Vagina (tissue), 2 donors: ENCODE measurements at places on chromosomes 1 and 21.

- no peak overlapping the region for H3K4me3 ChIP-seq
- H3K27me3 ChIP-seq, result no peaks in the 10 kb centered on the region
- H3K36me3 ChIP-seq, result no peaks in the 10 kb centered on the region
These were observed 422.9 kb upstream of the BEND5 start for GRCh38 chr1:49199564-49199963.

GRCh38 chr1:176559474-176559873 lies 96.5 kb downstream of the PAPPA2 start:
- peaks cover 17% of the 10 kb centered on the region for H3K4me1 ChIP-seq
- no peaks in the 10 kb centered on the region for H3K36me3 ChIP-seq
- peak; percentile 80 for DNase-seq
- no peak overlapping the region for H3K4me3 ChIP-seq

GRCh38 chr1:15305468-15305770 lies 58.4 kb downstream of the FHAD1 start:
- H3K27ac ChIP-seq, result no peak overlapping the region
- no peak overlapping the region for H3K4me3 ChIP-seq
- H3K4me1 ChIP-seq, result no peaks in the 10 kb centered on the region
- H3K36me3 ChIP-seq, result no peaks in the 10 kb centered on the region
- no peak for DNase-seq

GRCh38 chr1:234361102-234361603 lies 12.1 kb upstream of the COA6 start:
- no peak for DNase-seq
- no peaks in the 10 kb centered on the region for H3K36me3 ChIP-seq
- H3K27me3 ChIP-seq, result no peaks in the 10 kb centered on the region
- no peaks in the 10 kb centered on the region for H3K4me1 ChIP-seq

DNA sequence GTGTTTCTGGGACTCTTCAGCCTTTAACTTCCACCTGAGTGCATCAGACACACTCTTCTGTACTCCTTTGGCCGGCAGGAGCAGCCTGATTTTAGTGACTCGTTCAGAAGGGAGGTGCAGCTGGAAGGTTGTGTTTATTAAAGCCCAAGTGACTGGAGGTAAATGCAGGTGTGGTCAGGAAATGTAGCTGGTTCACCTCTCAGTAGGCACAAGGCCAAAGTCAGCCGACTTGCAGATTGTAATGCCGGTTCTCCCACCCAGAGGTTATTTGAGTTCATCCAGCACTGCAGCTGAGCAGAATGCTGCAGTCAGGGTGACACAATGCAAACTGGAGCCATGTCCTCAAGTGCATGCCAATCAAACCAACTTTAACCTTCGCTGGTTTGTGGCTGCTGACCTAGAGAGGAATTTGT lies 91.5 kb downstream of the SPATA46 start:
- no peak overlapping the region for H3K4me3 ChIP-seq
- H3K27ac ChIP-seq, result no peak overlapping the region

DNA sequence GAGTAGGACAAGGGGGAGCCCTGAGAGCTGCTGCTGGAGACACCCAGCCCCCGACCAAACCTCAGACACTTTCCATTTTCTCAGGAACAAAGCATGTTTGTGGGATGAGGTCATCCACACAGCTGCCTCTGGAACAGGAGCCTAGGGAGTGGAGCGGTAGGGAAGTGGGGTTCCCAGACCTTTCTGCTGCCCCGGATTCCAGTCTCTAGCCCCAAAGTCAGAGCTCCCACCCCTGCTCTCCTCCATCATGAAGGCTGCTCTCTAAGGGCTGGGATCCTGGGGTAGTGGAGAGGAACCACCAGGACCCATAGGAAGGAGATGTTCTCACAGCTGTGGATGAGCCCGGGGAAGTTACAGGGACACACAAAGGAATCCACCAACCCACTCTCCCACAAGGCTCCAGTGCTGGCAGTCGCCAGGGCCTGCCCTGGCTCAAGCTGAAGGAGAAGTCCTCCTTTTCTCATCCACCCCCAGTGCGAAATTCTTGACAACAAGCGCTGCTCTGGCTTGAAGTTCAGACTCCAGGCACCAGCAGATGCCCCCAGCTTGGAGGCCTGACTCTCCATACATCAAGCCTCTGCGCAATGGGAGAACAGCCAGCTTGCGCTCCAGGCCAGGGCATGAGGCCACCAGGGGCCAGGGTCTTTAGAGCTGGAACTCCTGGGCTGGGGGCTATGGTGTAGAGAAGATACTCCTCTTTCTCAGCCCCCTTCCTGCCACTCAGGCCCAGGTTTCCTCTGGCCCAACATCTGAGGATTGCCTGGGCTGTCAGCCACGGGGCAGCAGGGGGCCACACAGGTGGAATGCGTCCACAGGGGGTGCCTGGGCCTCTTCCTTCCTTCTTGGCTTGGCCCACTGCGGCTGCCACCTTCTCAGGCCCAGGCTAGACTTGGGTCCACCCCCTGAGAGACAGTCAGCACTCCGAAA lies 4.5 kb downstream of the FHL3 start:
- H3K27me3 ChIP-seq, result no peaks in the 10 kb centered on the region
- H3K4me1 ChIP-seq, result peaks cover 78% of the 10 kb centered on the region
- H3K27ac ChIP-seq, result peak overlapping the region; percentile 93
- no peaks in the 10 kb centered on the region for H3K36me3 ChIP-seq
- peak overlapping the region; percentile 24 for H3K4me3 ChIP-seq
- DNase-seq, result peak; percentile 88

DNA sequence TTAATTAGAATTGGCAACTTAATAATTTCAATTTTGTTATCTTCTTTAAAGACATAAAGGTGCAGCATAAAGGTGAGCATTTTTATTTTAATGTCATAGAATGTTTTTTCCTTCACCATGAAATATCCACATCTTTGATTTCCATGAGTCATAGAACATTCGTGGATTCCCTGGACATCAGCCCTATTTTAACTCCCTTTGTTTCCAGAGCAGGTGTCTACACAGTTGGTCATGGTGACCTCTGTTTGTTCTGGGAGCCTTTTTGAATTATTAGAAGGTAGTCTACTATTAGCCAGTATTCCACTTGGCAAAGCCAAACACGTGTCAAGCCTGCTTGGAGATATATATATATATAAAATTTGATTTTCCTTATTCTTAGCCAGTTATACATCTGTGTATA lies 572.9 kb downstream of the LTN1 start:
- H3K27ac ChIP-seq, result no peak overlapping the region
- no peak overlapping the region for H3K4me3 ChIP-seq
- no peaks in the 10 kb centered on the region for H3K36me3 ChIP-seq
- H3K27me3 ChIP-seq, result no peaks in the 10 kb centered on the region
- no peak for DNase-seq

- no peak for DNase-seq
- no peak overlapping the region for H3K4me3 ChIP-seq
- H3K4me1 ChIP-seq, result no peaks in the 10 kb centered on the region
- H3K36me3 ChIP-seq, result no peaks in the 10 kb centered on the region
- H3K27ac ChIP-seq, result no peak overlapping the region
These were observed 101.4 kb upstream of the KCNK1 start for GRCh38 chr1:233512538-233512937.

GRCh38 chr1:209989525-209989924 lies 51.5 kb downstream of the SYT14 start:
- H3K27me3 ChIP-seq, result no peaks in the 10 kb centered on the region
- H3K4me1 ChIP-seq, result no peaks in the 10 kb centered on the region
- no peaks in the 10 kb centered on the region for H3K36me3 ChIP-seq
- no peak overlapping the region for H3K4me3 ChIP-seq
- no peak for DNase-seq

- no peak for DNase-seq
- H3K4me3 ChIP-seq, result no peak overlapping the region
- H3K36me3 ChIP-seq, result no peaks in the 10 kb centered on the region
- peak overlapping the region; percentile 72 for H3K27ac ChIP-seq
- H3K4me1 ChIP-seq, result peaks cover 13% of the 10 kb centered on the region
- no peaks in the 10 kb centered on the region for H3K27me3 ChIP-seq
These were observed 9.6 kb upstream of the GPR37L1 start for GRCh38 chr1:202112859-202113689.

GRCh38 chr1:153790313-153790965 lies 15.2 kb downstream of the SLC27A3 start:
- no peak for DNase-seq
- H3K27me3 ChIP-seq, result no peaks in the 10 kb centered on the region
- peaks cover 16% of the 10 kb centered on the region for H3K4me1 ChIP-seq
- H3K4me3 ChIP-seq, result peak overlapping the region; percentile 34

DNA sequence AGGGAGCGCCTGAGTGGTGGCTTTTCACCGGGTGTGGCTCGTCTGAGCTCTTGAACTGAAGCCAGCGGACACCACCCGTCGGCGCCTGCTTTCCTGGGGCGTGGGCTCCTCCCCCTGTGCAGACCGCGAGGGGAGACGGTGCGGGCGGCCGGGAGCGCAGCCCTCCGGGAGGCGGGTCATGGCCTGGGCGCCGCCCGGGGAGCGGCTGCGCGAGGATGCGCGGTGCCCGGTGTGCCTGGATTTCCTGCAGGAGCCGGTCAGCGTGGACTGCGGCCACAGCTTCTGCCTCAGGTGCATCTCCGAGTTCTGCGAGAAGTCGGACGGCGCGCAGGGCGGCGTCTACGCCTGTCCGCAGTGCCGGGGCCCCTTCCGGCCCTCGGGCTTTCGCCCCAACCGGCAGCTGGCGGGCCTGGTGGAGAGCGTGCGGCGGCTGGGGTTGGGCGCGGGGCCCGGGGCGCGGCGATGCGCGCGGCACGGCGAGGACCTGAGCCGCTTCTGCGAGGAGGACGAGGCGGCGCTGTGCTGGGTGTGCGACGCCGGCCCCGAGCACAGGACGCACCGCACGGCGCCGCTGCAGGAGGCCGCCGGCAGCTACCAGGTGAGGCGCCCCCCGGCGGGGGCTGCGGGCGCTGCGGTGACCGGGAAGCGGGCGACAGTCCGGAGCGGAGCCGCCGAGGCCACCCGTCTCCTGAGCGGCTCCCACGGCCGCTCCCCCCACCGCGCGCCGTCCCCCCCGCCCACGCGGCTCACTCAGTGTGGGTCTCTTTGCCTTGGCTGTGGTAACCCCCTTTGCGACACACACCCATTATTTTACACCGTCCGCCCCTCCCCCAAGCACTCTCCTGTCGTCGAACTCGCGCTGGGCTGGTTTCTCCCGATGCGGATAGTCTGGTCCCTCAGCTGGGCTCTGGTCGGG lies at the start of gene TRIM58:
Gene TRIM58 (plus strand): TSS at position 119 of the 916 bp plus-strand sequence. CDS start 60 bp downstream, at position 179.
- H3K4me1 ChIP-seq, result no peaks in the 10 kb centered on the region
- no peak within 1 kb of the TSS for H3K27ac ChIP-seq
- H3K4me3 ChIP-seq, result peak within 1 kb of the TSS; percentile 40
- H3K27me3 ChIP-seq, result no peaks in the 10 kb centered on the region
- no peaks in the 10 kb centered on the region for H3K36me3 ChIP-seq
- no peak for DNase-seq

DNA sequence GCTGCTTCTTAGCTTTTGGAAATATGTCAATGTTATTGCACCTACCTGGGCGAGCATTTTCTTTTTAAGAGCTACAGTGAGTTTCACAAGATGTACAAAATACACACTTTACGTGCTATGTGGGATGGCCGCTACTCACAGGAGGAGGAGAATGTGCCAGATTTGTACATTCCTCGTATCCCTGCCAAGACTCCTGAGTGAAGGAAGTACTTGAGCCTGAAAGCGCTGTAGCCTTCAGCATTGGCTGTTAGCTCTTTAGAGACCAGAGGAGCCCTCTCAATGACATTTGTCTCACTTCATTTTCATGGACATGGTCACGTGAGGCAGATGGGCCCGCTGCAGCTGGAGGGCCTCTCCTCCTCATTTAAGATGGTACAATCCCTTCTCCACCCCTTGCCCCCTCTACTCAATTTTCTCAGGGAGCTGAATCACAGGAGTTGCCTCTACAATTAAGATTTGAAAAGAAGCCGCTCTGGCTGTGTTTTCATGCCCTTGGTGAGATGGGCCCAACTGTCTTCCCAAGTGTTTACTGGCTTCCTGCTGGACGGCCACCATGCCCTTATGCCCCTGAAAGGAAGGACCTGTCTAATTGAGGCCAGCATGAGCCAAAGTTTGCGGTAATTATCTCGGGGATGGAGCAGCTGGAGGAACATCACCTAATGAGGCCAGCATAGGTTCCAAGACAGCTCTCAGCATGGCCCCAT lies 442.6 kb downstream of the PRDM2 start:
- no peaks in the 10 kb centered on the region for H3K27me3 ChIP-seq
- peaks cover 30% of the 10 kb centered on the region for H3K4me1 ChIP-seq
- H3K4me3 ChIP-seq, result no peak overlapping the region
- no peak overlapping the region for H3K27ac ChIP-seq
- no peaks in the 10 kb centered on the region for H3K36me3 ChIP-seq

DNA sequence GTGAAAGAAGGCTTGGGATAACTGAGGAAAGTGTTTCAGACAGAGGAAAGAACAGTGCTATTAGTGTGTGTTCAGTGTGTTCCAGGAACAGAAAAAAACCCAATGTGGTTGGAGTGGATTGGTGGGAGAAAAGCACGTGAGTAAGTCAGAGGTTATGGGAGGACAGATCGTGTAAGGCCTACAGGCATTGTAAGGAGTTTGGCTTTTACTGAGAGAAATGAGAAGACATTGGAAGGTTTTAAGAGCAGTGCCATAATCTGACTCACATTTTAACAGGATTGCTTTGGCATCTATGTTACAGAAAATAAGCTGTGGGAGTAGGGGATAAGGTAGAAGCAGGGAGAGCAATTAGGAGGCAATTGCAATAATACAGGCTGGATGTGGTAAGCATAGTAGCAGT lies 4.8 kb downstream of the ARPC5 start:
- peaks cover 31% of the 10 kb centered on the region for H3K36me3 ChIP-seq
- no peak overlapping the region for H3K4me3 ChIP-seq
- peak overlapping the region; percentile 40 for H3K27ac ChIP-seq
- peaks cover 63% of the 10 kb centered on the region for H3K4me1 ChIP-seq
- DNase-seq, result no peak
- no peaks in the 10 kb centered on the region for H3K27me3 ChIP-seq

- H3K4me3 ChIP-seq, result no peak overlapping the region
- H3K4me1 ChIP-seq, result no peaks in the 10 kb centered on the region
- no peak for DNase-seq
- no peaks in the 10 kb centered on the region for H3K36me3 ChIP-seq
These were observed 217.6 kb downstream of the LMX1A start for GRCh38 chr1:165138960-165139359.

DNA sequence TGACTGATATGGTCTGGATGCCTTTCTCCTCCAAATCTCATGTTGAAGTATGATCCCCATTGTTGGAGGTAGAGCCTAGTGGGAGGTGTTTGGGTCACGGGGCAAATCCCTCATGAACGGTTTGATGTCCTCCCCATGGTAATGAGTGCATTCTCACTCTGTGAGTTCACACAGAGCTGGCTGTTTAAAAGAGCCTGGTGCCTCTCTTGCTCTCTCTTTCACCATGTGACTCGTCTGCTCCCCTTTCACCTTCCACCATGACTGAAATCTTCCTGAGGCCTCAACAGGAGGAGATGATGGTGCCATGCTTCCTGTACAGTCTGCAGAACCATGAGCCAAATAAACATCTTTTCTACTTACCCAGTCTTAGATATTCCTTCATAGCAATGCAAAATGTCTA lies 30.2 kb downstream of the ALDH9A1 start:
- no peaks in the 10 kb centered on the region for H3K27me3 ChIP-seq
- no peaks in the 10 kb centered on the region for H3K36me3 ChIP-seq
- H3K27ac ChIP-seq, result no peak overlapping the region
- no peaks in the 10 kb centered on the region for H3K4me1 ChIP-seq
- no peak for DNase-seq
- H3K4me3 ChIP-seq, result no peak overlapping the region

- no peak for DNase-seq
- H3K4me3 ChIP-seq, result no peak overlapping the region
- no peak overlapping the region for H3K27ac ChIP-seq
- H3K27me3 ChIP-seq, result no peaks in the 10 kb centered on the region
- no peaks in the 10 kb centered on the region for H3K36me3 ChIP-seq
These were observed 129.6 kb downstream of the LRRC40 start for GRCh38 chr1:70075761-70076160.

- no peak for DNase-seq
- H3K27me3 ChIP-seq, result no peaks in the 10 kb centered on the region
- no peak overlapping the region for H3K4me3 ChIP-seq
- no peaks in the 10 kb centered on the region for H3K36me3 ChIP-seq
These were observed 308.5 kb downstream of the LMX1A start for GRCh38 chr1:165047994-165048393.
